Liver (tissue), 10 donors: ENCODE measurements at places on chromosomes 4 and X. TPM values are rescaled to one million over a fixed set of nuclear protein-coding genes. Genes with fewer than 3 reads are reported as not detected.

DNA sequence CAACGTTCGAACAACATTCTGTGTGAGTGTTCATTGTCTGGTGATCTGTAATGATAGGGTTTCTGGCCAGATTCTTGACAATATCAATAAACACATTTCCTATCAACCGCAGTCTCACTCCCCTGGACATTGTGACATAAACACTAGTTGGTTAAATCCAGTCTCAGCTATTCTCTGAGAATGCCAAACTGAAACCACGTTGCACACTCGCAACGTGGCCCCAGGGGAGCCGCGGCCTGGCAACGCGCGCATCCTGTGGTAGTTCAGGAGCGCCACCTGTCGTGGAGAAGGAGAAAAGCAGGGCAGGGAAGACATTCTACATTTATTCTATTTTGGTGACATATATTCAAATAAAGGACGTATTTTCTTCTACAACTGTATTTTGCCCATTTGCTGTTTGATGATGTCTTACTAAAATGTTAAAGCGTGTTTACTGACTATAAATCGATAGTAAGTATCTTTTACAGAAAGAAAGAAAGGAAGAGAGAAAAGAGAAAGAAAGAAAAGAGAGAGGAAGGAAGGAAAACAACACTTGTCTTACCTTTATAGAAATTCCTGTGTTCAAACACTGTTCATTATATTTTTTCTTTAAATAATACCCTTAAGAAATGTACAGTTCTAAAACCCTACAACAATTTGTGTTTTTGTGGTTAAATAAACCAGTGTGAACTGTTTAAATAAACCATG is 738.3 kb upstream of the FRG1 start:
- DNase-seq: peak; percentile 46

- DNase-seq: no peak
Observed at GRCh38 chr4:145898926-145899531, 39.6 kb downstream of the ZNF827 start.

- no peak for DNase-seq
Observed at GRCh38 chr4:85772470-85772869, 297.5 kb downstream of the ARHGAP24 start.

Gene NDP
- not detected for total RNA-seq

- DNase-seq: no peak
Observed at GRCh38 chr4:134911941-134912340, 710.4 kb upstream of the PABPC4L start.

Gene FTSJ1
- total RNA-seq: 21.8 TPM

- no peak for DNase-seq
Observed at GRCh38 chr4:42398871-42399331, 1.6 kb downstream of the SHISA3 start.

Gene TREX2
- total RNA-seq: 1.2 TPM

Gene H2BW2
- not detected for total RNA-seq

Gene CRMP1
- total RNA-seq: 0.08 TPM

GRCh38 chr4:145154573-145154972 is 25.8 kb downstream of the OTUD4 start:
- no peak for DNase-seq

Gene SSX1
- not detected for total RNA-seq
